ENCODE measurements at places on chromosomes 5 and 9. TPM values are rescaled to one million over a fixed set of nuclear protein-coding genes. Genes with fewer than 3 reads are reported as not detected.

- H3K4me3 ChIP-seq, result no peak overlapping the region
- H3K27ac ChIP-seq, result no peak overlapping the region
- no peaks in the 10 kb centered on the region for H3K36me3 ChIP-seq
- no peak for DNase-seq
- no peaks in the 10 kb centered on the region for H3K27me3 ChIP-seq
Observed at GRCh38 chr9:86185872-86186271, 73.6 kb downstream of the C9orf153 start.

DNA sequence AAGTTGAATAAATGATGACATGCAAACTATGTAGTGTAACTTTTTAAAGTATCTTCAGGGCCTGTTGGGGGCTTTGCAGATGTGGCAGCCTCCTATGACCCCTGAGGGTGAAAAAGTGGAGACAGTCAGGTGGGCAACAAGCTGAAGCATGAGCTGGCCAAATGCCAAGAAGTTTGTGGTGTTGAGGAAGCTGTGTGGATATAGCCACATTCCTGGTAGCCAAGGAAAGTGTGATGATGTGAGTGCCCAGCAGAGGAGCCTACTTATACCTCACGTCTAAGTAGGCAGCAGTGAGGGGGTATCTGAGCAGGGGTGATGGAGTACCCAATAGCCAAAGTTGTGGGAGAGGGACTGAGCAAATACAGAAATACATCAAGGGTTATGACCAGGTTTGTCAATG lies 621.2 kb upstream of the CDH6 start:
- H3K27ac ChIP-seq, result no peak overlapping the region
- no peaks in the 10 kb centered on the region for H3K4me1 ChIP-seq
- H3K36me3 ChIP-seq, result no peaks in the 10 kb centered on the region

GRCh38 chr5:10699281-10699874 lies 61.7 kb downstream of the DAP start:
- no peak for DNase-seq
- no peaks in the 10 kb centered on the region for H3K36me3 ChIP-seq
- no peak overlapping the region for H3K4me3 ChIP-seq
- H3K27me3 ChIP-seq, result no peaks in the 10 kb centered on the region
- no peak overlapping the region for H3K27ac ChIP-seq

DNA sequence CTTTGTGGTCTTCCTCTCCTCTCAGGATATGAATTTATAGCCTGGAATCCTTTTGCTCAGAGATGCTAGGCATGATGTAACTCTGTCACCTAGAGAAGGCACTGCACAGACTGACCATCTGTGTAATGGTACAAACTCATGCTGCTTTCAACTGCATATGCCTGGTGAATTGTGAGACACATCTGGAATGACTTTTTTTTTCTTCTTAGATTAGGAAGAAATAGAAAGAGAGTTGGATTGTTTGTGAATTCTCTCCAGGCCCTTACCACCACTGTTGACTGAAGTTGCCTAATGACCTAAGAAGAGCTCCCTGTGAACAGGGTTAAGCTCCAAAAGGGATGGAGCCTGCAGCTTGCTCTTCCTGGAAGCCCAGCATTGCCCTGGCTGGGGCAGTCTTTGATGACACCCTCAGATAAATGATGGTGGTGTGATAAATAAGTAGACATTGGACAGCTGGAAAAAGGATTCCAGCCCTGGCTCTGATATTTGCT lies 47.8 kb upstream of the TRIM32 start:
- DNase-seq, result no peak
- H3K36me3 ChIP-seq, result no peaks in the 10 kb centered on the region
- no peaks in the 10 kb centered on the region for H3K27me3 ChIP-seq
- H3K27ac ChIP-seq, result no peak overlapping the region

Gene NUTM2F
- not detected for total RNA-seq

Gene HAND1
- total RNA-seq, result not detected

Data from thoracic aorta (tissue), 2 donors.